WERI-Rb-1 (cell line): ENCODE measurements at places on chromosomes 12 and 14.

- DNase-seq: peak; percentile 28
These were observed 391.3 kb upstream of the FOXG1 start for GRCh38 chr14:28375295-28375694.

DNA sequence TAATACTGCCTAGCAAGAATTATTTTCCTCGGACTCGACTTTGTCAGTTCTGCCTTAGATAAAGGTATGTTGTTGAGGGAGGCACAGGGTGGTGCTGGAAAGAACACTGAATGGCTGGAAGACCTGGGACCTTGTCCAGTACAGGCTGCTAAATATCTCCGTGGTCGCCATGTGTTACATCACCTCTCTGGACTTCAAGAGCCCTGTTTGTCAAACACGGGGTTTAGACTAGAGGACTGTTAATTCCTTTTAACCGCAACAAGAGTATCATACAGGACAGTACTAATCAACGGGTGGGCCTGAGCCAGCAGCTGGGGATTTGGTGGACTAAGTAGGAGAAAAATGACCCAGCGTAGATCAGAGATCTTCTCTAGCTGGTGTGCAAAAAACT, 476.3 kb downstream of the LRIG3 start:
- DNase-seq: peak; percentile 35

GRCh38 chr14:70594461-70594860, 6.0 kb downstream of the MED6 start:
- no peak for DNase-seq

DNA sequence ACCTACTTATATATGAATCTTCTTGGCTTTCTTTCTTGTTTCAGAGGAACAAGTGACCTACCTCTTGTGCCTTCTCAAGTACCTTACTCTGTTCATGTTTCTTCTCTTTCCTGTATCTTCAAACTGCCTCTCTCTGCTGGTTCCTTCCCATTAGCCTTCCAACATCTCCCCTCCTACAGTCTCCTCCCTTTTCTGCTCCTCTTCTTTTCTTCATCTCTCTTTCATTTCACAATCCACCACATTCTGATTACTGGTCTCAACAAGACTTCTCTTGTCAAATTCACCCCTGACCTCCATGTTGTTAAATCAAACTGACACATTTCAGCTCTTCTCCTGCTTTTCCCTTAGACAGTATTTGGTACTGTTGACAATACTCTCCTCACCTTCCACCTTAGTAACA, 95.6 kb downstream of the BRMS1L start:
- no peak for DNase-seq

- peak; percentile 39 for DNase-seq
These were observed 25.7 kb downstream of the FGF23 start for GRCh38 chr12:4353785-4354208.

DNA sequence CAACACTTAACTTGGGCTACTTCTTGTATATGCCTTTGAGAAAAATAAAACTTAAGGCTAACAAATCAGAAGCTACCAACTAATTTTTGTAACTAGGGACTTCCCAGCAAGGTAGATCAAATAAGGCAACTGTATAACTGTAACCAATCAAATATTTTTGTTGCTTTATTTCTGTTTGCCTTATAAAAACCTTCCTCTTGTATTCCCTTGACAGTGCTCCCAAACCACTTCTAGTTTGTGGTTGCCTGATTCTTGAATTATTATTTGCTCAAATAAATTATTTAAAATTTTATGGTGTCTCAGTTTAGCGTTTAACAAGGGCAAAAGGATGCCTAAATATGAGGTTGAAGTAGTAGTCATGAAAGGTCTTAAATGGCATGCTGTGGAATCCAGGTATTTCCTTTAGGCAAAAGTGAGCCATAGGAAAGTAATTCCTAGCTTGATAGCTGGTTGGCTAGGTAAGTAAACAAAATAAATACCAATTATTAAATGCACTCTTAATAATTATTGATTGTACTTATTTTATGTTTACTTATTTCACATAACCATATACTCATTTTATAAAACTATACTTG, 632.6 kb downstream of the RPL10L start:
- DNase-seq: no peak

GRCh38 chr12:3236345-3237187, 159.4 kb downstream of the TSPAN9 start:
- peak; percentile 57 for DNase-seq

DNA sequence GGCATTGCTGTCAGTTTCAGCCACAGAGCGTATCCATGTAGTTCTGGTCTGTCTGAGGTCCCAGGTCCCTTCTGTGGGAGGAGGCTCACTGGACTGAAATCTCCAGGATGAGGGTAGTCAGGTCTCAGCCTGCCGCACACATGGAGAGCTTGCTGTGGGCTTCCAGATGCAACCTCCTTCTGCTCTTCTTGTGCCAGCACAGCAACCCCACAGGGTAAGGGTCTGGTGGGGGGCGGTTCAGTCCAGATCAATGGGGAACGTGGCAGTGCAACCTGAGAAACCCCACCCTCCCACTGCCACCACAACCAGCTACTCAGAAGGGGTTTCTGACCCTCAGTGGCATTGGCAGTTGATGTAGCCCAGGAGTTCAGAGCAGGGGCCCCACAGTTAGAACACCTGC, 61.2 kb downstream of the BEGAIN start:
- no peak for DNase-seq

DNA sequence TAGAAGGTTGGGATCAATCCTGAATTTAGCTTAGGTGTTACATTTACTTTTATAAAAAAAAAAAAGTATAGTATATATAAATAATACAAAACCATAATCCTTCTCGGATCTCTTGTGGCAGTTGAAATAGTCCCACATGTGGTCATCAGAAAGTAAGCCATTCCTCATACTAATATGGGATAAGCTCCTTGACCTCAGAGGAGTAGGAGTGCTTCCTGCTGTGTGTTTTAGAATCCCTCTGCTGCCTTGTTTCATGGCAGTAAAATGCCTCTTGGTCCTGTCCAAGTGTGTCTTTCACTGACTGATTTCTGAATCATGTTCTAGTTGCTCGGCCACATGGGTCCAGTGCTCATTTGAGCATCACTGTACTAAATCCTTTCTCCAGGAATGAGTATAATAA, 117.0 kb downstream of the NTN4 start:
- DNase-seq: no peak

GRCh38 chr12:66786531-66787308, 107.8 kb upstream of the GRIP1 start:
- no peak for DNase-seq

DNA sequence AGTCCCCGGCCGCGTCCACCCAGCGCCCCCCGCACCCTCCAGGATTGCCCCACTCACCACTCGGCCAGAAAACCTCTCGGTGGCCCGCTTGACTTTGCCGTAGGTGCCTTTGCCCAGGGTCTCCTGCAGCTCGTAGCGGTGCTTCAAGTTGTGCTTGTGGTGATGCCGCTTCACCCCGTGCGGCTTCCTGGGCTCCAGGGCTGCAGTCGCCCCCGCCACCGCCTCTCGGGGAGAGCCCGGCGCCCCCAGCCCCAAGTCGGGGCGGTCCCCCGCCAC, 459 bp downstream of the NUAK1 start:
- peak; percentile 9 for DNase-seq

DNA sequence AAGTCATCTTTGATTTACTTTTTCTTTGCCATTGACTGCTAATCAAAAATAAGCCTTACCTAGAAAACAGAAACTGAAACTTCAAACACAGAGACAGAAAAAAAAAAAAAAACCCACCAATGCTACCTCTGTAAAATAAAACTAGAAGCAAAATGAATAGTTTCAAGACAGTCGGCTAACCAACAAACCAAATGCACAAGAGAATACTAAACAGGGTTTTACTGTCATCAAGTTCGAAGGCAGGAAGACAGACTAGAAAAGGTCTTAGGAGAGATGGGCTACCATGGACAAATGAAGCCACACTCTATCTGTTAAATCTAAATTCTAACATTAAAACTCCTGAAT, 59.5 kb downstream of the SEL1L start:
- no peak for DNase-seq

DNA sequence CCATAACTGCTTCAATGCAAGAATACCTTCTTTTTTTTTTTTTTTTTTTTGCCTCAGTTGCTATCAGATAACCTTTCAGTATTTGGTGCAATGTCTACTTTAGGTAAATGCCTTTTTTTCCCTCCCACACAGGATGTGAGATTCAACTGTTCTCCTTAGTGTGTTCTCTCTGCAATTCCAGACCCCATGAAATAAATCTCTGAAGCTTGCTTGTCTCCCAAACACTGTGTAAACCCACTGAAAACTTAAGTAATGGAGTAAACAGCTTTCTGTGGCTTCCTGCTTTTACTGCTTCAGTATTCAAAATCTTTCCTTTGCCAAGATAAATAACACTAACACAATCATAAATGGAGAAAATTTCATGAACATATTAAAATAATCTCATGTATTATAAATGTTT, 55.8 kb upstream of the CLEC14A start:
- DNase-seq: no peak

- DNase-seq: no peak
These were observed 1.7 kb downstream of the TPCN1 start for GRCh38 chr12:113222730-113223531.

- DNase-seq: no peak
These were observed 25.7 kb downstream of the MTA1 start for GRCh38 chr14:105445290-105445689.

- no peak for DNase-seq
These were observed 186.8 kb downstream of the TTC7B start for GRCh38 chr14:90629471-90629870.

- no peak for DNase-seq
These were observed 13.8 kb downstream of the GXYLT1 start for GRCh38 chr12:42130672-42131402.

DNA sequence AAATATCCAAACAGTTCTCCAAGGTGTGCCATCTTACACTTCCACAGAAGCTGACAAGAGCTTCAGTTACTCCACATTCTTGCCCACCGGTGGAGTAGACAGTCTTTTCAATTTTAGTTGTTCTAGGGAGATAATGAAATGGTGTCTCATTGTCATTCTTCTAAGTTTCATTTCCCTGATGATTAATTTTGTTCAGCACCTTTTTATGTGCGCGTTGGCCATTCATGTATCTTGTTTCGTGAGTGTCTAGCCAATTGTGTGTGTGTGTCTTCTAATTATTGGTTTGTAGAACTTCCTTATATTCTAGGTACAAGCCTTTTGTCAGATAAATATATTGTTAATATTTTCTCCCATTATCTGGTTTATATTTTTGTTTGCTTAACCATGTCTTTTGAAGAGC, 63.1 kb downstream of the GLT1D1 start:
- no peak for DNase-seq

DNA sequence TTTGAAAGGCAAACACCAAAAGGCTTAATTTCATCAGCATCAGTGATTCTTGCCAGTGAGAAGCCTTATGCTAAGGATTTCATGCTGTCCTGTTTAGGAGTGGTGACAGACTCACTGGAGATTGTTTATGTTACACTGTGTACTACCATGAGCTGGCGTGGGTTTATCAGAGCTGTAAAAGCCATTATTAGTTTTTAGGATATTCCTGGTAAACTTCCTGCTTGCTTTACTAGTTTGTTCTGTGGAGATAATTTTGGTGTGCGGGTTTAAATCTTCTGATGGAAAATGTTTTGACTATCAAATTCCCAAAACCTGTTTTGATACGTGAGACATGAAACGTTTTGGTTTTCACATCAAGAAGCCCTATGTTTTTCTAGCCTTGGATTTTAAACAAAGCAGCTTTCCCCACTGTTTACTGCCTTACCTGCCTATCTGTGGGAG, 15.2 kb downstream of the PPFIBP1 start:
- no peak for DNase-seq

DNA sequence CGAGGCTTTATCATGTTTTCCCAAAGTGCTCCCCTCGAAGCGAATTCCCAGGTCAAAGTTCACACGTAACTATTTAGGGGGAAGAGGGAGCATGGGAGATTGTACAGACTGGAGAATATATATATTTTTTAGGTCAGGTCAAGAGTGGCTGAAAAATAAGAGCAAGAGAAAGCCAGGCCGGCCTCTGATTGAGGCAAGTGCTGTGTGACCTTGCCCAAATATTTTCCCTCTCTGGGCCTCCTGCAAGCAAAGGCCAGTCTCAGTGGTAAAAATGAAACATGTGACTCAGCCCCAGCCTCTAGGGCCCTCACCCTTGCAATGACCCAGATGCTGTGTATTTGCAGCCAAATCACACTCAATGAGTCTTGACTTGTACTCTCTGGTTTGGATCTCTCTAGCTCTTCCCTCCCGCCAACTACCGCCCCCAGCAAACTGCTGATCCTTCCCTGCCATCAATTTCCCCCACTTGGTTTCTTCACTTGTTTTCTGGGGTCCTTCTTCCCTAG, 34.1 kb downstream of the SMUG1 start:
- no peak for DNase-seq

- no peak for DNase-seq
These were observed 94.0 kb downstream of the ESR2 start for GRCh38 chr14:64200170-64200569.

DNA sequence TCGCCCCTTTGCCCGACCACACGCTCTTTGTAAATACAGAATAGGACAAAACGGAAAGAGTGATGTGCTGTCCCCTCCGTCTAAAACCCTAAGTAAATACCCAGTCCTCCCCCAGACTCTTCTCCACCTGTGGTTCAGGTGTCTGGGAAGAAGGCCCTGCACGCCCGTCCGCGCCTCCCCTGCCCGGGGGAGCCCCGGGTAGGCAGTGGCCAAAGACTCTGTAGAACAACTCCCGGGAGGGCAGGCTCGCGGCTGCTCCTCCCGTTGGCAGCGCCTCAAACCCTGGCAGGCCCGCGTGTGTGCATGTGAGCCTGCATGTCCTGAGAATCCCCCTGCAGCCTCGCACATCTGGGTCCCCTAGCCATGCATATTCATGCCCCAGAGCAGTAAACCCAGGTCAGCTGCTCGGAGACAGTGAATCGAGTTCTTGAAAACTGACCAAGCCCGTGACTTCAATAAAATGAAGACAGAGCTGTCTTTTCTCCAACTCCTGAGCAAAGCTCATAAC, 165.8 kb downstream of the MON2 start:
- peak; percentile 10 for DNase-seq

GRCh38 chr14:99568567-99569560, 35.1 kb downstream of the CCDC85C start:
- no peak for DNase-seq

- DNase-seq: no peak
These were observed 50.8 kb downstream of the EID3 start for GRCh38 chr12:104354167-104354867.

GRCh38 chr12:128542844-128543243, 275.9 kb downstream of the TMEM132C start:
- DNase-seq: no peak

DNA sequence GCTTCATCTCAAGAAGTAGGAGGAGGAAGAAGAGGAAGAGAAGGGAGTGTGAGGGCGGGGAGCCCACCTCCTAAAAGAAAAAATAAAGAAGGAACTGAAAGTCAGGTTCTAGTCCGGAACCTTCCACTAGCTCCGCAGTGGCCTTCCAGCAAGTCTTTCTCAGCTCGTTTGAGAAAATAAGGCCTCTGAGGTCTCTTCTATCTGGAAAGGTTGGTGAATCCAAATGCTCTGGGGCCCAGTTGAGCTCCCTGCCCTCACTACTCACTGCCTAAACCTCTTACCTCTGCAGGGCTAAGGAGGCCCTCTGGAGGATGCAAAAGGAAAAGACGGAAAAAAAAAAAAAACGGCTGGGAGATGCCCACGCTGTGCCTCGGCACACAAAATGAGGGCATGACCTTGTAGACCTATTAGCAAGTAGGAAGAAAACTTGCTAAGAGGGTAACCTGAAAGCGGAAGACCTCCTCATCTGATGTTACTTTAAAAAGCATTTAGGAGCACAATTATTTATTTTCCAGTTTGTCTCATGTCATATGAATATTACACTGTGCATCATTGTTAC, 35.9 kb downstream of the FBLN5 start:
- DNase-seq: peak; percentile 54

GRCh38 chr12:113818833-113819232, 147.3 kb downstream of the RBM19 start:
- DNase-seq: peak; percentile 43
